Gastrocnemius medialis (tissue), 4 donors: ENCODE measurements at places on chromosomes 7 and 10. TPM values are rescaled to one million over a fixed set of nuclear protein-coding genes. Genes with fewer than 3 reads are reported as not detected.
A peak's percentile ranks its signal among the peaks of the same experiment; 100 is the strongest.

IDI1 gene
- 48.3 TPM for total RNA-seq

DNA sequence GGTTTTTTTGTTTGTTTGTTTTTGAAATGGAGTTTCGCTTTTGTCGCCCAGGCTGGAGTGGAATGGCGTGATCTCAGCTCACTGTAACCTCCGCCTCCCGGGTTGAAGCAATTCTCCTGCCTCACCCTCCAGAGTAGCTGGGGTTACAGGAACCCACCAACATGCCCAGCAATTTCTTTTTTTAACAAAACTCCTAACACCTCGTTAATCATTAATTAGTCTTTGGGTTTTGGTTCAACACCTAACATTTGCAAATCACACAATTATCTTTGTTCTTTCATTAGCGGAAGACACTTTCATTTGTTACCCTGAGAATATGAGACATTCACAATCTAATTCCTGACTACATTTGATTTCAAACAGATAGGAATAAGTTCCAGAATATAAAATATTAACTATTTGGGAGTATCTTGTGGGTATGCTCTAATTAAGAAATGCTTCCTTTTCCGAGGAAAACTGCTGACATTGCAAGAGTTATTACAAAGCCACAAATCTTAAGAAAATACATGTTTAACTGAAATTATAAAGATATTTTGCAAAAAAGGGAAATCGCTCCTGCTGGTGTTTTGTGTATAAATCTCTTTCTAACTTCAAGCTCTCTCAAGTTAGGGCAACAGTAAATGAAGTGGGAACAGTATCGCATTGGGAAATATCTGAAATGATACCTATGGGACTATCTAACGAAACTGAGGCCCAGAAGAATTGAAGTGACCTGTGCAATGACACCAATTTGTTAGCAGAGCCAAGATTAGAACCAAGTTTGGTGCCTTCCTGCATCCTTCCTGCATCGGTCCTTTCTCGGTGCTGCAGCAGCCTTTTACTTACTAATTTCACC, 1.2 kb upstream of the LSM8 start:
- H3K36me3 ChIP-seq: no peaks in the 10 kb centered on the region
- peak overlapping the region; percentile 94 for H3K4me3 ChIP-seq
- H3K4me1 ChIP-seq: peaks cover 29% of the 10 kb centered on the region

DNA sequence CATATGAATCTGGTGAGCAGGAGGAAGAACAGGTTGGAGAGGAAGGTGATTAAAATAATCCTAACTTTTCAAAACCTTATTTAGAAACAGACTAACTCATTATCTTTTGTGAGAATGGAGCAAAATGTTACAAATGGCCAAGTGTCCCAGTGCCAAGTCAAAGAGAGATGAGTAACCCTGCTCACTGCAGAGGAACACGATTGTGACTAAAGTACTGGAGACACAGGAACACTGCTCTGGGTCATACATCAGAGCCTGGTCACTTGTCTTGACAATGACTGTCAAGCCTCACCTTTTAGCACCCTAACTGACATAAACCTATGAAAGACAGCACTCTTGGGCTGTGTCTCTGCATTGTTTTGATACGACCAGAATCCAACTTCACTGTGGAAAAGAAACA, 108.8 kb downstream of the SGMS1 start:
- H3K36me3 ChIP-seq: no peaks in the 10 kb centered on the region
- H3K27me3 ChIP-seq: no peaks in the 10 kb centered on the region
- no peak overlapping the region for H3K4me3 ChIP-seq

- H3K4me1 ChIP-seq: peaks cover 19% of the 10 kb centered on the region
- H3K36me3 ChIP-seq: no peaks in the 10 kb centered on the region
- DNase-seq: peak; percentile 22
- peak overlapping the region; percentile 31 for H3K27ac ChIP-seq
- no peak overlapping the region for H3K4me3 ChIP-seq
These were observed 14.5 kb downstream of the TMEM120A start for GRCh38 chr7:75979759-75980429.
